Stimulated activated CD8-positive, alpha-beta memory T cell treated with anti-CD3 and anti-CD28 coated beads, Interleukin-7, amount 100 ng/mL, for 1 hour (primary cell): ENCODE measurements at places on chromosomes 3 and 15.

GRCh38 chr3:48985831-48986376, 4.1 kb upstream of the P4HTM start:
- DNase-seq, result no peak

DNA sequence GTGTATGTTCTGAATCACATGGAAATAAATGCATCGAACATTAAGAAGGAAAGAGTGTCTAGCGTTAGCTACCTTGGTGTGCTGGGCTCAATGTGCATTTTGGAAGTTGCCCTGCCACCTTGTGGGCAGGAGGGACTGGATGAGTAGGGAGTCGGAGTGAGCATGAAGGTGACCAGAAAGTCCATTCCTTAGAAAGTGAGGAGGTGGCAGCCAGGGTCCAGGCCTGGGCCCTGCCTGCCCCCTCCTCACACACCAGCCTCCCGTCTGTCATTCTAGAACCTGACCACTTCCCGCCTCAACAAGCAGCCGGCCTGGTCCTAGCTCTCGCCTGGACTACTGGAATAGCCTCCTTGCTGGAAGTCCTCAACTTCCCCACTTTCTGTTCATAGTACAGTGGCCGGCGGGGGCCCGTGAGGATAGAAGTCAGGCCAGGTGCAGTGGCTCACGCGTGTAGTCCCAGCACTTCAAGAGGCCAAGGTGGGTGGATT, 10.2 kb upstream of the GATA2 start:
- DNase-seq, result no peak

DNA sequence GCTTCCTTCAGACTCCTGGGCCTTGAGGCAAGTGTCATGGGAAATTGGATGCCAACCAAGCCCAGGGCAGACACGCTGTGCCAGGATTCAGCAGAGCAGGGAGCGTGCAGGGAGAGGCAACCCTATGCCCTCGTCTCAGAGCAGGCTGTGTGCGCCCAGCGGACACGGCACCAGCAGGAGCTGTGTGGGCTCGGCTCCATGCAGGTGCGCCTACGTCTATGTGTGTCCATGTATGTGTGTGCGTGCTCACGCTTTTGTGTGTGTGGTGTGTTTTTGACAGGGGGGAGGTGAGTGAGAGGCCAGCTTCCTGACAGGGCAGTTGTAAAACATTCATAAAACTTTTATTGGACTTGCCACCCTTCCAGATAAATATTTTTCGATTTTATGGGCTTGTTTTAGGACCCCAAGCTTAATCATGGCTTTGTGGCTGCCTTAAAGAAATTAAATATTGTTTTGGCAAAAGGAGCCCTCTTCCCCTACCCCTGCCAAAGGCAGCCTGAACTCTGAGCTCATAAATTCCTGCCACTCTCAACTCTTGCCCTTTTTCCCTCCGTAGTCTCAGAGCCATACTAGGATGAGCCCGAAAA, 84.4 kb downstream of the DNAJB8 start:
- no peak for DNase-seq

DNA sequence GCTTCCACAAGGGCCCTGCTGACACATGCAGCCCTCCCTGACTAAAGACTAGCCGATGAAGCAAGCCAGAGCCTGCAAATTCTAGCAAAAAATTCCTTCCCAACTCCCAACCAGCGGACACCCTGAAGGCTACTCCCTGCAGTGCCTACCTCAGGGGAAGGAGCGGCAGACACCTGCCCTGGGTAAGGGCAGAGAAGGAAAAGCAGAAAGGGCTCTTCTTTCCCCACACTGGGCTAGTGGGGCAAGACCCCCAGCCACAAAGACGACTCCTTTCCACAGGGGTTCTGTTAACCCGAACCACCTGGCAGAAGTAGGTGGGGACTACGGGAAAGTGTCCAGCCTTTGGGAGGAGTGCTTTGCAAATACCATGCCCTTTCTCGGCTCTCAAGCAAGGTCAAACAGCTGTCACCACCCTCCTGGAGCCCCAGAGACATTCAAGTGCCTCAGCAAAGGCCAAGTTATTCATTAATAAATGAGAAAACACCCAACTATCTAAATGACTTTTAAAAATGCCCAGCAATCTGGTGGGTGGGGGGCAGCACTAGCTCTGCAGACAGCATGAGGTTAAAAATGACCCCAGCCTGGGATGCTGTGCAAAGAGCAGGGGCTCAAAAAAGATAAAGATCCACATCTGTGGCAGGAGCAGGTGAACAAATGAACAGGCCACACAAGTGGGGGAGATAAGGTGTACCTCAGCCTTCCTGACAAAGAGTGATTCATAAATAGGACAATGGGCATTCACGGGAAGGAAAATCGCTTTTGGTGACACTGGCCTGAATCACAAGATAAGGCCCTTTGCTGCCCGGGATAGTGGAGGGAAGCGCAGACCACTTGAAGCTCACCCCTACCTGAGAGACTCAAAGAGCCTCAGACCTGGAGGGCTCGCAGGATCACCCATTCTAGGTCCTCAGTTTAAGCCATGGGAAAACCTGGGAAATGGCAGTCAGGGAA, 33.0 kb downstream of the CCDC12 start:
- no peak for DNase-seq

GRCh38 chr3:8841472-8841871, 72.1 kb upstream of the OXTR start:
- no peak for DNase-seq

GRCh38 chr3:41000471-41000870, 198.8 kb upstream of the CTNNB1 start:
- DNase-seq, result no peak

GRCh38 chr15:39287322-39288195, 293.3 kb upstream of the THBS1 start:
- no peak for DNase-seq

DNA sequence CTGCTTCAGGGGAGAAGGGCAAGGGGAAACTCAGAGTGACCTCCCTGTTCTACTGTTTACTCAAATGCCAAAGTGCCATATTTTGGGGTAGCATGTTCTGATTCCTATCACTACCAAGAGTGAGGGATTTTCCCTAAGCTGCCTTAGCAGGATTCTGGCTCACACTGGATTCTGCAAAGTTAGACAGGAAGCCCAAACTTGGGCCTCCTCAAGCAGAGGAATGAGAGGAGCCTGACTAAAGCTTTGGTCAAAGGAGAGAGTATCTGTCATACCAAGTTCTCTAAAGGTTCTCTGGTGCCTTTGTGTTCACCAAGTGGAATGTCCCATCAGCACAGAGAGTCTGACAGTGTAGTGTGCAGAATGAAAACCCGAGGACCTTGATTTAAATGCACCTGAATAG, 8.8 kb upstream of the RARB start:
- DNase-seq, result no peak

DNA sequence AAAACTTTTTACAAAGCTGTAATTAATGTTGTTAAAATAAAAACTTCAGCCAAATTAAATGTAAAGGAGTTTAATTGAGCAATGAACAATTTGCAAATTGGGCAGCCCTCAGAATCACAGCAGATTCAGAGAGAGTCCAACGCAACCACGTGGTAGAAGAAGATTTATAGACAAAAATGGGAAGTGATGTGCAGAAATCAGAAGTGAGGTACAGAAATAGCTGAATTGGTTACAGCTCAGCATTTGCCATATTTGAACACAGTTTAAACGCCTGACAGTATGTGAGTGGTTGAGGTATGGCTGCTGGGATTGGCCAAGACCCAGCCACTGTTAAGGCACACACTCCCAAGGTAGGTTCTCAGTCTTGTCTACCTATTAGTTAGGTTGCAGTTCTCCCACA, 14.4 kb upstream of the PLA2G4D start:
- DNase-seq, result no peak

DNA sequence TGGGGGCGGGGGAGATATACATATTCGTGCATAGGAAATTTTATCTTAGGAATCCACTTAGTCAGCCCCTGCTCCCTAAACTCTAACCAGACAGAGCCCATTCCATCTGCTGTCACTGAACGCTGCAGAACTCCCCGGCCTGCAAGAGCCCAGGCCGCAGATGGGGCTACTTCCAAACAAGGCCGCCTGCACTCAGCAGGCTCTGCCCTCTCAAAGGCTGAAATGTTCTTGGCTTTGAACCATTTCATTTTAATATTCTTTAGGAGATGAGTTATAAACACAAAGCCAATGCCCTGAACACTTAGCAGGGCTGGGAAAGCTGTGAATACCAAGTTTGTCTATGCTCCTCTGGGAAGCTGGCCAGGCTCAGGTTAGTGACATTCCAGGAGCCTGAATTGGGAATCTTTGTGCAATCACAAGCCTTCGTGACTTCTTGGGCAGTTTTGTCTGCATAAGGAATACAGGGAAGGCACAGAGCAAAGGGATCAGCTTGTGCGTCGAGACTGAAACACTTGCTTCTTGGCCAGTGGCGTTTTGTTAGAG, 65.0 kb downstream of the SYNM start:
- DNase-seq, result no peak

DNA sequence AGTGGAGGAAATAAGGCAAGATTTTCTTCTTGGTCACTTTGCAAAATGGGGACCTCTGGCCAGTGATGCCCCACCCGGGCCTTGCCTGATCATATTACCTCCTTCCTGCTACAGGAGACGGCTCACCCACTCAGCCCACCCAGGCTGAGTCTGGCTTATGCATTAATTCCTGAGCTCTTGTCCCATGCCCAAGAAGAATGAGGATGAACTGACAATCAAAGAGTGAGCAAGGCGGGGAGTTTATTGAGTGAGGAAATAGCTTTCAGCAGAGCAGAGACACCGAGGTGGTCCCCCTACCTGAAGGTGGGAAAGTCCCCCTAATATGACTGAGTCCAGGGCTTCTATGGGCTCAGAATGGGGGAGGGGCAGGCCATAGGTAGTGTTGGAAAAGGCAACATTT, 107.5 kb downstream of the EOMES start:
- no peak for DNase-seq

- DNase-seq, result no peak
Observed at GRCh38 chr3:183823963-183824362, 1.4 kb downstream of the MAP6D1 start.

DNA sequence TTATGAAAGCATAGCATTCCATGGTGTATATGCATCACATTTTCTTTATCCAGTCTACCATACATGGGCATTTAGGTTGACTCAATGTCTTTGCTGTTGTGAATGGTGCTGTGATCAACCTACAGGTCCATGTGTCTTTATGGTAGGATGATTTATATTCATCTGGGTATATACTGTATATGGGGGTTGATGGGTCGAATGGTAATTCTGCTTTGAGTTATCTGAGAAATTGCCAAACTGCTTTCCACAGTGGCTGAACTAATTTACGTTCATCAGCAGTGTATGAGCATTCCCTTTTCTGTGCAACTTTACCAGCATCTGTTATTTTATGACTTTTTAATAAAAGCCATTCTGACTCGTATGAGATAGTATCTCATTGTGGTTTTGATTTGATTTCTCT, 662.4 kb upstream of the BCHE start:
- DNase-seq, result no peak

GRCh38 chr3:45617430-45618080, 23.0 kb downstream of the LIMD1 start:
- DNase-seq, result no peak

DNA sequence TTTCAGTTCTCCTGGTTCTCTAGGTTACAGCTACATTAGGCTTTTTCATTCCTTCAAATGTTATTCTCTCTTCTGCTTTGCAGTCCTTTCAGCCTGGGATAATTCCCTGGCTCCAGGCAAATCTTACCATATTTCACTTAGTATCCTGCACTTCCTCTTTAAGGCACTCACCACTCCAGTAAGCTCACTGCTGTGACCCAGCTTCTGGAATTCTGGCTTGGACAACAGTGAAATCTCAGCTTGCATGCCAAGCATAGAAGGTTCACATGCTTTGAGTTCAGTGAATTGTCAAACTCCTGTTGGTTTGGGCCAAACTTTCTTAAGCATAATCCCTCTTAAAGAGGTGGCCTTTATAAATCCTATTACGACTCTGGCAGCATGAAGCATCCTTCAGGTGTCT, 69.4 kb downstream of the SCN10A start:
- no peak for DNase-seq

GRCh38 chr3:13346481-13347389, 73.4 kb downstream of the NUP210 start:
- peak; percentile 45 for DNase-seq

GRCh38 chr3:113829576-113830354, 8.8 kb upstream of the GRAMD1C start:
- DNase-seq, result no peak

GRCh38 chr3:129651435-129652202, 45.1 kb upstream of the PLXND1 start:
- no peak for DNase-seq

- no peak for DNase-seq
Observed at GRCh38 chr3:63442918-63443317, 164.8 kb downstream of the SYNPR start.

DNA sequence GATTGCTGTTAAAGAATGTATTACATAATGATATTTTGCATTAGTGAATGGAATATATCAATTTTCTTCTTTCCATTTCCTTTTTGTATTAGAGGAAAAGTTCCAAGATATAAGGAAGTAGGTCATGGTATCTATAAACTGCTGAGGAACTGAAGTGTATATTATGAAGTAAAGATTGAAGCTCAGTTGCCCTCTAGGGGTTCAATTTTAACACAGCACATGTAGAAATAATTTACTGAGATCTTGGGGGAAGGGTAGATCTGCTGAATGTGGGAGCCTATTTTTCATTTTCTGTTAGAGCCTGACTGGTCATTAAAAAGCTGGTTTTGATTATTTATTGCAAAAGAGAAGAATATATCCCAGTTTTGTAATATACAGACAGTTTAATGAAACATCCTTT, 45.2 kb downstream of the CMC1 start:
- DNase-seq, result no peak

DNA sequence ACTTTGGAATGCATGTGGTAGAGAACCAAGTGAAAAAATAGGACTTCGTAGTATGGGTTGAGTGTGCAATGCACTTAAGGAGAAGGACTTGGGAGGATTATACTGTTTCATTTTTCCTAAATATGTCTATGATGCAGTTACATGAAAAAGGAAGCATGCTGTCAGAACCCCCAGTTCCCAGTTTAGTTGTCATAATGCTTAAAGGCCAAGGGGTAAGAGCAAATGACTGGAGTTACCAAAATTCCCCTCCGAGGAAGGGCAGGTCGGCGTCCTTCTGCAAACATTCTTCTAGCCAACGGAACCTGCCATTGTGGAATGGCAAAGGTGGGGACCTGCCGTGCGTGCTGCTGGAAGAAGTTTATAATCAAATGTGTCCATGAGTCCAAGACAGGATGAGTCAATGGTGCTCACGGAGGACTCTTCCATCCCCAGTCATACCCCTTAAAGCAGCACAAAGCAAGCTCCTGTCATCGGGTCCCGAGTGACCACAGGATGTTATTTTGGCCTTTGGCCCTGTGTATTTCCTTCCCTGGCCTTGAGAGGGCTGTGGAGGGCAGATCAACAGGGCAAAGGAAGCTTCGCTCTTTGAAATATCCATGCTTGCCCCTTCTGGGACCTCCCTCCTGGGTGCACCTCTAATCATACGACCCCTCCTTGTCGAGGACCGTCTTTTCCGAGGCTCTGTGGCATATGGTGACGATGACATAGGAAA, 93.2 kb downstream of the SLCO3A1 start:
- DNase-seq, result no peak

- DNase-seq, result no peak
Observed at GRCh38 chr15:26157081-26157480, 294.0 kb upstream of the ATP10A start.

DNA sequence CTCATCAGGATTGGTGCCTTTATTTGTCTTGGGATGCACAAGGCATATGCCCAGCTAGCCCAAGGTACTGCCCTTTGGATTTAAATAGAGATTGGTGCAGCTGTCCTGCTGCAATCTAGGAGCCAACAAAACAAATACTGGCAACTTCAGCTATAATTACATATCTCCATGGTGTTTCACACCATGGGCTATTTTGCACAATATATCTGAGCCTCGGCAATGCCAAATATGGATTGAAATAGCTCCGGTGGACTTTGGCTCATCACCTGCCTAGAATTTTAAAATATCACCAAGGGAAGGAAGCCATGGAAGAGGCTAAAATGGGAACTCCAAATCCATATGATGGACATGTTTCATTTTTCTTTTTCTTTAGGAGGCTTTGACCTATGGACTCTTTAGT, 367.8 kb upstream of the UMPS start:
- no peak for DNase-seq
